ENCODE measurements at places on chromosomes 7 and 10. TPM values are rescaled to one million over a fixed set of nuclear protein-coding genes. Genes with fewer than 3 reads are reported as not detected.

DNA sequence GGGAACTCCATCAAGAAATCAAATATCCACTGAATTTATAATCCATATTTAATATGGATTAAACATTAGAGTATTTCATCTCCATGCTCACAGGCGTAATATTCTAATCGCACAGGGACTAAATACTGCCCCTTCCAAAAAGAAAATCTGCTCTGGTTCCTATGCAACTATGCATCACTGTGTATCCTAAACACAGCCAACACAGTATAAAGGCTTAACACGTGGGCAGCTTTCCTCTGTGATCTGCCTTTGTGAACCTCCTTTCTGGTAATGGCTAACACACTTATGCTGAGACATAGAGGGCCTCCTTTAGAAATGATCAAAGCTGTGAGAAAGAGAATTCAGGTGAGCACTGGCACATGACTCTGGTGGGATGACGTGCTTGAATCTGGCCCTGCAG, 110.2 kb downstream of the RAB11FIP2 start:
- DNase-seq, result no peak

DNA sequence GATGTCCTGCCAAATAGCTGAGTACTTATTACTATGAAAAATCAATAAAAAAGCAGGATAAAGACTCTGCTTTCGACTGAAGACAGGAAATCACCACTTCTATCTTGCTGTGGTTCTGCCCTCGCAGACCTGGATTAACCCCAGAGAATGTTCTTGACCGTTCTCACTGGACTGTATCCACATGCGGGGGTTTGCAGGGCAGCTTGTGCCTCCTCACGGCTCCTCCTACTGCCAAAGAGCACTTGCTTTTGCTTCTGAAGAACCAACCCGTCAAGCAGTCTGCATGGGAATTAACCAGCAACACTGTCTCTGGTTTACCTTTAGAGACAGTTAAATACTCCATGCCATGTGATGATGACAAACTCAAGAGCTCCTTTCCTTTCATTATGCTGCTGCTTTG, 184.0 kb downstream of the GFRA1 start:
- DNase-seq, result no peak

DNA sequence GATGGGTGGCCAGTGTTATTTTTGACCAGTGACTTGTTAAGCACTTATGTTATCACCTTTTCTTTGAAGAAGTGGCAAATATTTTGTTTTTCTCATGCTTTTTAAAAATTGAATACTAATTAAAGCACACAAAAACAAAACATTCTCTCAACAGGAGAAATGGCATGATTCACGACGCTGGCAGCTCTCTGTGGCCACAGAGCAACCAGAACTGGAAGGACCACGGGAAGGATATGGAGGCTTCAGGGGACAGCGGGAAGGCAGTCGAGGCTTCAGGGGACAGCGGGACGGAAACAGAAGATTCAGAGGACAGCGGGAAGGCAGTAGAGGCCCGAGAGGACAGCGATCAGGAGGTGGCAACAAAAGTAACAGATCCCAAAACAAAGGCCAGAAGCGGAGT, 6.2 kb upstream of the KIFBP start:
- DNase-seq, result no peak

DNA sequence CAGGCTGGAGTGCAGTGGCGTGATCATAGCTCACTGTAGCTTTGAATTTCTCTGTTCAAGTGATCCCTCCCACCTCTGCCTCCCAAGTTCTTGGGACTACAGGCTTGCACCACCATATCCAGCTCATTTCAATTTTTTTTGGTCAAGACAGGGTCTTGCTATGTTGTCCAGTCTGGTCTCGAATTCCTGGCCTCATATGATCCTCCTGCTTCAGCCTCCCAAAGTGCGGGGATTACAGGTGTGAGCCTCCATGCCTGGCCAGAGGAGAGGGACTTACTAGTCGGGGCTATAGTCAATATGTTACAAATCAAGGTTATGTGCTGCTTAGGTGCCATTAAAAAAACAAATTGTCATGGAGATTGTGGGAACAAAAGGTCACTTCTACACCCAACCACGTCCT, 105.3 kb upstream of the GALNT17 start:
- DNase-seq, result no peak

DNA sequence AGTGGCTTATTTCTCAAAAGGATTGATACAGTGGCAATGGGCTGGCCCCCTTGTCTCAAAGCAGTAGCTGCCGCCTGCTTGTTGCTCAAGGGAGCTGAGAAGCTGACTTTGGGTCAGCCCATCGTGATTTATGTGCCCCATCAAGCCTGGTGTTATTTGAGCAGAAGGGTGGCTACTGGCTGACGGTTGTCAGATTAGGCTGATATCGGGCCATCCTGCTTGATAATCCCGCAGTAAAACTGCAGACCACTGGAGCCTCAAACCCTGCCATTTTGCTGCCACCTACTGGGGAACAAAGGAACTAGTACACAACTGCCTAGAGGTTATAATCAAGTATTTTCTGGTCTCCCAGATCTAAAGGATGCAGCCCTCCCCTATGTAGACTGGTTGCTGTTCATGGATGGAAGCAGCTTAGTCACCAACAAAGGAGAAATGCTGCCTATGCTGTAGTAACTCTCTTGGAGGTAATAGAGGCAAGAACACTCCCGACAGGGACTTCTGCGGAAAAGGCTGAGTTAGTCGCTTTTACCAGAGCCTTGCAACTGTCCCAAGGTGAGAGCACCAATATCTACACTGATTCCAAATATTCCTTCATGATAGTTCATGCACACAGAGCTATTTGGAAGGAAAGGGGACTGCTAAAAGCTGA, 65.9 kb upstream of the ZNF92 start:
- DNase-seq, result peak; percentile 36

The POM121C gene
- 35.5 TPM for total RNA-seq

DNA sequence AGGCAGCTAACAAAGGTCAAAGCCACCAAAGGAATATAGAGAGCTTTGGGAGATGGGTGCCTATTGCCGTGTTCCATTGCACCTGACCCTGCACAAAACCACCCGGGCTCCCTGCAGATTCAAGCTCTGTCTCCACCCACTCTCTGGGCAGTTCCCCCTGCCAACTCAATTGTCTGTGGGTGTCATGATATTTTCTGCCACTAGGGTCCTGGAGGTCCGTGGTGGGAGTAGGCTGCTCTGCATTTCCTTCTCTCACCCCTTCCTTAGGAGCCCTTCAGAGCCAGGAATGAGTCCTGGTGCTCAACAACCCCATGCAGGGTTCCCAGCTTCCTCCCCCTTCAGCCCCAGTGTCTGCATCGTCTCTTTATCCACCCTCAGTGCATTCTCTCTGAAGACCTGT, 34.1 kb downstream of the PNLIPRP2 start:
- DNase-seq, result no peak

DNA sequence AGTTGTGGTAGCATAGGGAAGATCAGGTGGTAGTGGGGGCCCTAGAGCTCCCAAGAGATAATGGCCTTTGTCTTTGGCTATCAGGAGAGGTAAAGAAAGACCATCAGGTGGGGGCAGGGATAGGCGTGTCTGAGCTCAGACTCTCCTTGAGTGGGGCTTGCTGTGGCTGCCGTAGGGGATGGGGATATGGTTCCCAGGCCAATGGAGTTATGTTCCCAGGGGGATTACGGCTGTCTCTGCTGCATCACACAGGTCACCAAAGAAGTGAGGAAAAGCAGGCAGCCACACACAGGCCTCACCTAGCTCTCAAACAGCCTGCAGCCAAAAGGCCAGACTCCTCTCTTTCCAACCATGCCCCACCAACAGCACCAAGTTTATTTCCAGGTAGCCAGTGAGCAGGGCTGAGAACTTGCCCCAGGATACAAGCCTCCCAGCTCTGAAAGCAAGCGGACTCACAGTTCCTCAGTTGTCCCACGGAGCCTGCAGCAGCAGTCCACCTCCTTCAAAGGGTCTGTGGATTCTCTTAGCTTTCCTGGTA, 37.6 kb upstream of the C1QL3 start:
- no peak for DNase-seq

The VWDE gene
- 8.8 TPM for total RNA-seq

The CALHM3 gene
- not detected for total RNA-seq

The NPY gene
- total RNA-seq, result not detected

Data from left cardiac atrium (tissue), 4 donors.